ENCODE measurements at places on chromosomes 3 and 15.

DNA sequence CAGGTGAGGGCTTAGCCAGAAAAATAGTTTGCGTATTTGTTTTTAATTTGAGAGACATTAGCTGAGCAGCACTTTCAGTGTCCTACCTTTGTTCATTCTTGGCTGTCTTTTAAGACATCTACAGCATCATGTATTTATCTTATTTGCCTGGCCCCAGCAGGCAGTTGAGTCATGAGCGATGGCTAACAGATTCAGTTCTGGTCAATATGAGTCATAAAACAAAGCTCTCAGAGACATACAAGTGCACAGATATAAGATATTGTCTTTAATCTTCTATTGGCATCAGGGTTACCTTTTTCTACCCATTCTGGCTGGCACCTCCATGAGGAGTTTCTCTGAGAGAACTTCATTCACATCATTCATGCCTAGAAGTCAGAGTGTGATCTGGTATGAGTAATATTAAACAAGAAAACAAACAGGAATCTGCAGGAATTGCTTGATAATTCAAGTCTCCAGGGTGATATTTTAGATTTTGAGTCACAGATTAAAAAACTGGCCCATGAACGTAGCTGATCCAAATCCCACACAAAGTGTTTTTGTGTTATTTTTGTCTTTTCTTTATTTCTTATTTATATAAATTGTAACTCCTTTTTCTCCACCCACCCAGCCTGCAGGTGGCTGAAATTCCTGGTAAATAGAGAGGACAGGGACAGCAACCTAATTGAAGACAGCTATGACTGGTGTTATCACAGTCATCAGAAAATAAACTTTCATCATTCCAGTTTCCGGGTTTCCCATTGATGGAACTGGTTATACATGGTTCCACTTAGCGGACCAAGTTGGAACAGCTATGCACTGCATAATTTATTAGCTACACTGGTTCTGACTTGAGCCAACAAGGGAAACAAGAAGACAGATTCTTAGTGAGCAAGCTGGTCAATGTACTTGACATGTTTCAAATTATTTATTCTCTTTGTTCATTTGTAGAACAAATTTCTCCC lies 47.3 kb downstream of the PLSCR2 start:
- H3K36me3 ChIP-seq, result no peaks in the 10 kb centered on the region
- H3K27me3 ChIP-seq, result no peaks in the 10 kb centered on the region
- no peak overlapping the region for H3K4me3 ChIP-seq

- no peak overlapping the region for H3K4me3 ChIP-seq
- H3K27me3 ChIP-seq, result peaks cover 6% of the 10 kb centered on the region
Observed at GRCh38 chr3:72334681-72335457, 513.4 kb downstream of the SHQ1 start.

DNA sequence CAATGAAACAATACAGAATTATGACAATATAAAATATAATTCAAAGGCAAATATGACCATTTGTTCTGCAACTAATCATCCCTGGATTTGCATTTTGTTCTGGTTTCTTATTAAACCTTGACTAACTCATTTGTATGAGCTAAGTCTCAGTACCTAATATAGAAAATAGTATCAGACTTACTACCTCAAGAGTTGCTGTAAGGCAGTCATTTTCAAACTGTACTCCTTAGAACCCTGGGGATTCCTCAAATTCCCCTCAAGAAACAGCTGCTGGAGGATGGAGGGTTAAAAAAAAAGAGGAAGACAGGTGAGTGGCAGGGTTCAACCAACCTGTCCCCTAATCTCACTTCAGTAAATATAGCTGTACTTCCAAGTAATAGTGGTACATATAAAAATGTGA lies 11.1 kb downstream of the ZBTB11 start:
- H3K36me3 ChIP-seq, result peaks cover 16% of the 10 kb centered on the region
- no peaks in the 10 kb centered on the region for H3K27me3 ChIP-seq
- no peak overlapping the region for H3K27ac ChIP-seq
- DNase-seq, result no peak
- no peaks in the 10 kb centered on the region for H3K4me1 ChIP-seq

- H3K4me3 ChIP-seq, result no peak overlapping the region
- DNase-seq, result no peak
- H3K27ac ChIP-seq, result no peak overlapping the region
- H3K36me3 ChIP-seq, result no peaks in the 10 kb centered on the region
- H3K27me3 ChIP-seq, result no peaks in the 10 kb centered on the region
- no peaks in the 10 kb centered on the region for H3K4me1 ChIP-seq
Observed at GRCh38 chr15:54506977-54507524, 528.8 kb downstream of the UNC13C start.

DNA sequence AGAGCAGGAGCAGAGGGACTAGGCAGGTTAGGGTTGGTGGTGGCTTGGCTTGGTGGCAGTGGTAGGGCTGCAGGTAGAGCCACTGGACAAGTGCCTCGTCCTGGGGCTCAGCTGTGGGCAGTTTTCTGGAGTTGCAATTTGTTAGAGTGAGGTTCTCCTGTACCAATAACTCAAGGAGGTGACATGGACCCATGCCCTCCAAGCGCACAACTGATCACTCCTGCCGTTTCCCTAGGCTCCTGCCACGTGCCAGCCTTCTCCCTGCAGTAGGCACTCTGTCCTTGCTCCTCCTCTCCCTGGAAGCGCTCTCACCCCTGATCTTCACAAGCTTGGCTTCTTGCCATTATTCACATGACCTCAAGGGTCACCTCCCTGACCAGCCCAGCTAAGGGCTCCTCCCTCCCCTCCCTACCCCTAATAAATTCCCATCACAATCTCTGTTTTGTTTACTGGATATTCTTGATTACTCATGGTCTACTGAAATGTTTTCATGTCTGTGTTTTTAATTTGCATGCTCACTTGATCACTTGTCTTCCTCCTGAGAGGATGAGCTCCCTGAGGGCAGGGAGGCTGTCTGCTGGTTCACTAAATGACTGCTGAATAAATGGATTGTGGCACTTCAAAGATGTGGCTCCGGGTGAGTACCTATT lies 3.3 kb downstream of the WNT7A start:
- H3K4me3 ChIP-seq, result no peak overlapping the region
- no peak for DNase-seq
- H3K4me1 ChIP-seq, result no peaks in the 10 kb centered on the region
- H3K27ac ChIP-seq, result no peak overlapping the region
- peaks cover 40% of the 10 kb centered on the region for H3K27me3 ChIP-seq
